Stimulated activated CD4-positive, alpha-beta T cell treated with anti-CD3 and anti-CD28 coated beads, Interleukin-1b, Interleukin-23, amount 100 ng/mL, for 1 hour (primary cell): ENCODE measurements at places on chromosomes 12 and 14.

DNA sequence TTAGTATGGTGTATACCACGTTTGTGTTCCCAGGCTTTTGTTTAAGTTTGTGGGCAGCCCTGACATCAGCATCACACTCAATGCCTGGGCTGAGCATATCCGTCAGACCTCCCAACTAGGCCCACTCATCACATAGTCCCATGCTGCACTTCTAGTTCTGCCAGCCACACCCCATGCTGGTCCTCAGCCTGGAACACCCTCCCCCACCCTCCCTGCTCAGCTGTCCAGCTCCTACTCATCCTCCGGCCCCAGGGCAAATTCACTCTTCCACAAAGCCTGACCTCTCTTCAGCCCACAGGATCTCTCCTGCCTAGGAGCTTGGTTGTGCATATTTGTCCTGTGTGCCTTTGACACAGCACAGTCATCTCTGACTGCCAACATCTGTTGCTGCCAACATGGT is 3.9 kb upstream of the ENDOU start:
- DNase-seq, result no peak

GRCh38 chr12:123085066-123085465 is 65.8 kb downstream of the PITPNM2 start:
- DNase-seq, result no peak

- no peak for DNase-seq
Observed at GRCh38 chr14:94625353-94625635, 13.1 kb downstream of the SERPINA3 start.

DNA sequence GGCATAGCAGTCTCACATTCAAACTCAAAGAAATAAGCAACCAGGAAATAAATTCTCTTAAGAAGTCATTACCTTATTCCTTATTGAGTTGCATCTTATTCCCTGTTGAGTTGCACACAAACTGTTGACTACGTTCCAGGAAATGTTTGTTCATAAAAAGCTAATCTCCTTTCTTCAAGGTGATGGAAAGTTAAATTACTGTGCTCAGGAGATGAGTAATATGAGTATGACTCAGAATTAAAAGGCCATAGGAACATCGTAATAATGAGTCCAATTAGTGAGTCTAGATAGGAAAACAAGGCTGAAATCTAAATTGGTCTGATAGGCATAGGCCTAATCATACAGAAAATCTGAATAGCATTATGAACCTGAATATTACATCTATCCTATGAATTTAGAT is 203.1 kb downstream of the SLC2A13 start:
- DNase-seq, result no peak

DNA sequence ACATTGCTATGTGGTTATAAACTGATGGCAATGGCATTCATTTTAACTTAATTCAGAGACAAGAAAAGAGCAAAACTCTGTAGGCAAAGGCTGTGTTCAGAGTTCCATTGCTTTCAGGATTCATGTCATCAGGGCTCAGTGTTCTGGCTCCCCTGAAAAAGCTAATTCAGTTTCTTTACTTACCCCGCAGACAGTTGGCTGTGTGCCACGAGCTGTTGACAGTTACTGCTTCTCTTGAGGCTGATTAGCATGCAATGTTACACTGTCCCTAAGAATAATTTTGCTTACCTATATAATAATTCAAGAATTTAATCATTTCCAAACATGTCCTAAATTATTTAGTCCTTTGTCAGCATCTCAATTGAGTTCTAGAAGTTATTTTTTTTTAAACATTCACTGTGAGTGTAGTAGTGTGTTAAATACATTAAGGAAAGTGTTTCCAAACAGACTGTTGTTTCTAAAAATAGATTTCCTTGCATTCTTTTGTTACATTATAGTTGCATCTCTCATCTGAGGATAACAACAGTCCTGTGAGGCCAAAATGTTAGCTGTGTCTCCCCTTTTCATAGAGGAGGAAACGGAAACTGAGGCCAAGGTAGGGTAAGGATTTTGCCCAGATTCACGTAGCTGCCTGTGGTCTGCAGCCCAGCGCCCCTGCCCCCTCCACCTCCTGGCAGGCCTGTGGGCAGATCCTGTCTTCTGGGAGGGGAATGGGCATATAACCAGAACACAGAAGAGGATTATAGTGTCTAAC is 98.6 kb downstream of the PELI2 start:
- no peak for DNase-seq

- no peak for DNase-seq
Observed at GRCh38 chr14:60736494-60736893, 1.9 kb downstream of the MNAT1 start.

- DNase-seq, result no peak
Observed at GRCh38 chr12:94250130-94250529, 101.8 kb downstream of the PLXNC1 start.

GRCh38 chr14:105491366-105491973 is 424 bp downstream of the TEDC1 start:
- peak; percentile 61 for DNase-seq

DNA sequence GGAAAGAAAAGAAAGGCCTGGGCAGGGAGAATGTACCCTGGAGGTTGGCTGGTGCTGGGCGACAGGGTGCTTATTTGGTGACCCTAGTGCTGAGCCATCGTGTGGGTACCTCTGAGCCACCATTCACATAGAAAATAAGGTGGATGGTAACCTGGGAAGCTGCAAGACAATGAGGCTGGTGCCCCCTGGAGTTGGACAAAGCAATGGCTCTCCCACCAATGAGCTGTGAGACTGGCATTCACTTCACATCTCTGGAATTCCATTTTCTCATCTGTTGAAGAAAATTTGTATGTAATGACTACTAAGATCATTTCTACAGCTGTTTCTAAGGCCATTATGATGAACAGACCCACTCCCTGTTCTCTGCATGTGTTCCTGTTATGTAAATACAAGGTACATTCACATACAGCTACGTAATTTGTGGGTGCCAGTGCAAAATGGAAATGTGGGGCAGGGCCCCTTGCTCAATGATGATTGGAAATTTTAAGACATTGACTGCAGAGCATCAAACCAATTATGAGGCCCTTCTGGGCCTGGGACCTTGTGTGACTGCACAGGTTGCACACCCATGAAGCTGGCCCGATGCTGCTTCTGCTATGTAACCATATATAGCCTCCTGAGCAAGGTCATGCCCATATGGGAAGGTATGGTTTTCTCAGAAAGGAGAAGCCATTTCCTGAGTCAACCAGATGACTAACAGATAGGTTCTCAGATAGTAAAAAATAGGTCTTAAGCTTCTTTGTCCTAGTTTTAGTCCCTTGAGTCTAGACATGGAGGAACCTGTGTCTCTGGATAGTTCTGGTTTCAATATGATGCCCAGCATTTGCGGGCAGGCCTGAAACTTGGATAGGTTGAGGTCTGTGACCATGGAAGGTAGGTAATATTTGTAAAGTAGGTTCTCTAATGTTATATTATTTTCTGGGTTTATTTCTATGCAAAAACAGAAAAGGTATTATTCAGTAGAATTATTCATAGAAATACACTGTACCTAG is 63.4 kb upstream of the IGF1 start:
- DNase-seq, result no peak

- no peak for DNase-seq
Observed at GRCh38 chr12:96400631-96401075, 414 bp upstream of the CDK17 start.

DNA sequence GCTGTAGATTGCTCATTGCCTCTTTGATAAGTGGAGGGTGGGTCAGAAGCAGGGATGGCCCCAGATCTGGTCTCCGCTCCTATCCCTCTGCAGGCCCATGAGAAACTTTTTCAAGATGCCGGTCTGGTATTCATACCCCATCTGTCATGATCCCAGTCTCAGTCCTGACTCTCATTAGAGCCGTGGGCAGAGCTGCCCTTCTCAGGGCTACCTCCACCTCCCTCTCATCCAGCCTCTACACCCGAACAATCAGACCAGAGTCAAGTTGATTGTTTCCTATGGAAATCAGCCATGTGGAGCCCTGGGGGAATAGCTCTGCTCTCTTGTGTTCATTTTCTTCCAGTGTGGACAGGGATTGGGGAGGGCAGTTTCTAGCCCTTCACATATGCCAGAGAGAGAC is 45.8 kb downstream of the NEUROD4 start:
- DNase-seq, result no peak

DNA sequence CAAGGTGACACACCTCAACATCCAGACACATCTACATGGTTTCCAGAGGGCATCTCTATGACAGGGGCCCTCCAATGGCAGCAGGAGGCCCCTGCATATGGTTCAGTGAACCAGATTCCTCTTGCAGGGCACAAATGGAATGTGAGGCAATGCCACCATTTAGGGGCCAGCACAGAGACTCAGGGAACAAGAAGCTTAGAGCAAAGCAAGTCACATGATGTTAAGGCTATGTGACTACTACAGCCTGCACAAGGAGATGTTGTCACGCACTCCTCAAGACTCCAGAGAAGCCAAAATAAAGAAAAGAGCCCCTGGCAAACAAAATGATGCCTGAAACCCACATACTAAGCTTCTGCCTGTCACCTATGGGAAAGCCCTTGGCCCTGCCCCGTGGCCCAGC is 95.2 kb downstream of the RBM19 start:
- DNase-seq, result no peak

DNA sequence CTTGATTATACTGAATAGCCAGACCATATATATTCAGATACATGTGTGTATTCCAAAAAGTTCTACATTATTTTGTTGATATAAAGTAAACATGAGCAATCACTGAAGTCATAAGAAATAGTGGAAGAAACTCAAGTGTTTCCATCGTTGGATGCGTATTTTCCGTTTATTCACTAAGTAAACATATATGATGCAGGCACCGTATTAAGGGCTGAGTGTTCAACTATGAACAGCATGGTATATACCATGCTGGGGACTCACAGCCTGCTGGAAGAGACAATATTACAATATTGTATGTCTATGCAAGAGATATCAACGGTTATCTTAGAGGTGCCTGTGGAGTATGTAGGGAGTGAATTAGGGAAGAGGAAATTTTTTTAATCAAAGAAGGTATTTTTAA is 1.2 kb downstream of the PYROXD1 start:
- no peak for DNase-seq

DNA sequence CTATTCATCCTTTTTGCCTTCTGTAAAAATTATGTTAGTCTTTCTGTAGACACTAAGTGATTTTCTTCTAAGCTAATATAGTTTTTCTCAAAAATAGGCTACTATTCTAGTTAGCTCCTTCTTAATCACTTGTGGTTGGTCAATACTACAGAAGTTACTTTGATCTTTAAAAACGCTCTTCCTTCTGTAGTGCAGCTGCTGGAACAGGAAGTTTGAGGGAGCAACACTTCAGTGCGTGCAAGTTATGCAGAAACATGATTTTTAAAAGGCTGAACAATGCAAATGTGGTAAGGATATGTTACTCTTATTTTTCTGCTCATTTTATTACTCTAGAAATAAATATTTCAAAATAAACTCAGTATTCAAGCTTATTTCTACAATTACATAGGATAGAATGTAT is 11.1 kb upstream of the RERGL start:
- no peak for DNase-seq

GRCh38 chr14:94342334-94342934 is 19.3 kb upstream of the SERPINA6 start:
- no peak for DNase-seq

DNA sequence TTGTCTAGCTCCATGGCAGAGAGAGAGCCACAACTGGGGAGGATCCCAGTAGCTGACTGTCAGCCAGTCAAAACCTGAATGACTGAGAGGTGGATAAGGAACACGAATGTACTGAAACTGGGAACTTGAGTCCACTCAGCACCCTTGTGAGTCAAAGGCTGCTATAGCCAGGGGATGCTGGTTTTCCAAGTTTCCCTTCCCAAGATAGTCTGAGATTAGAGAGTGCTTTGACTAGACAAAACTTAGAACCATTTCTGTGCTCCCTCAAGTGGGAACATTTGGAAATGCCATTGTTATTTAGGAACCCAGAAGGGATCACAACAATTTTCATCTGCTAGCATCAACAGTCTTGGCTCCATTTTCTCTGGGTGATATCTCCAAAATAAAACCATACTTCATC is 4.0 kb downstream of the PRKAG1 start:
- no peak for DNase-seq

DNA sequence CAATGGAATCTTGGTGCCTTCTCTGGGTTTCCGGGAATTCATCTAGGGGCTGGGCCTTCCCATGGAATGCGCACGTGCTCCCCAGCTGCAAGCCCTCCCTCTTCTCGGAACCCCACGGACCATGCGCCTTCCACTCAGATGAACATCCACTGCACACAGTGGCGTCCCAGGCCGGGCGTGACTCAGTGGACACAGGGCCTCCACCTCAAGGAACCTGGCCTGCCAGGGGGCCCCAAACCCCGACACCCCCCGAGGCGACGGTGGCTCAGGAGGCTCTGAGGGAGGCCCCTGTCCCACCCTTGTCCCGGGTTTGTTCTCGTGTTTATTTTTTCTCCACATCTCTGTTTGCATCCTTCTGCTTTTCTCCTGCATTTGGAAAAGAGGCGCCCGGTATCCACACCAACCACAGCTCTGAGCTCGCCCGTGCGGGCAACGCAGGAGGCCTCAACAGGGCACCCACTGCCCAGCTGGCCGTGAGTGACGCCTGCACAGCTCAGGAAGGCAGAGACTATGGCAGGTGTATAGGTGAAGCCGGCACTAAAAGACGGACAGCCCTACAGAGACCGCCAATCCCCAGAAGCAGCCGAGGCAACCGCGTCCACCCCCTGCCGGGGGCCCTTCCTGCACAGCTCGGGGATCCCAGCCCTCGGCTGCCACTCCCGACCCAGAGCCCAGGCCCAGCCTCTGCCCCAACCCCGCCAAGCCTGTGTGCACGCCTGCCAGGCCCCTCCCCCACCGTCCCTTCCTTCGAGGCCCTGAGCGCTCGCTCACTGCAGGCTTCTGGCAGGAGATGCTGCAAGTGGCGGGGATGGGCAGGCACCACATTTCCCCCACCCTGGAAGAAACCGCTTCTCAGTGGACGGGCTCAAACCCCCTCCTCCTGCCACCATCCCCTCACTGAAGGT is 23.8 kb upstream of the GALNT9 start:
- DNase-seq, result no peak

DNA sequence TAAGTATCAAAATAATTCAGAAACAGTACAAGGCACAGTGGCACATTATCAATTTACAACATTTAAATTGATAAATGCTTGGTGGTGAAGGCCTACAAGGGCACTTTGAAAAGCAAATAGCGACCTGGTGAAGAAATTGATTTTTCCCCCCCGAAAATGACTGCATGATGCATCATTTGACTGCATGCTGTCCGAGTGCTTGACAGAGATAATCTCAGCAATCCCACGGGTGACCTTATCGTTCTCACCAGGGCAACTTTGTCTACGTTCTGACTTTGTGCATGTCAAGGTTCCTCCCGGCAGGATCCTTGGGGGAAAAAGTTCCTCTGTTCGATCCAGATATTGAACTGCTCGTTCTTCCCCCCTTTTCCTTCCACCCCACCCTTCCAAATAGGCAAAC is 384.8 kb downstream of the EGLN3 start:
- DNase-seq, result no peak

- no peak for DNase-seq
Observed at GRCh38 chr12:80861641-80862378, 75.9 kb downstream of the LIN7A start.

- DNase-seq, result no peak
Observed at GRCh38 chr12:78698747-78699146, 165.8 kb upstream of the SYT1 start.
